MCF 10A (cell line): ENCODE measurements at places on chromosomes 6 and 20. TPM values are rescaled to one million over a fixed set of nuclear protein-coding genes. Genes with fewer than 3 reads are reported as not detected.

DNA sequence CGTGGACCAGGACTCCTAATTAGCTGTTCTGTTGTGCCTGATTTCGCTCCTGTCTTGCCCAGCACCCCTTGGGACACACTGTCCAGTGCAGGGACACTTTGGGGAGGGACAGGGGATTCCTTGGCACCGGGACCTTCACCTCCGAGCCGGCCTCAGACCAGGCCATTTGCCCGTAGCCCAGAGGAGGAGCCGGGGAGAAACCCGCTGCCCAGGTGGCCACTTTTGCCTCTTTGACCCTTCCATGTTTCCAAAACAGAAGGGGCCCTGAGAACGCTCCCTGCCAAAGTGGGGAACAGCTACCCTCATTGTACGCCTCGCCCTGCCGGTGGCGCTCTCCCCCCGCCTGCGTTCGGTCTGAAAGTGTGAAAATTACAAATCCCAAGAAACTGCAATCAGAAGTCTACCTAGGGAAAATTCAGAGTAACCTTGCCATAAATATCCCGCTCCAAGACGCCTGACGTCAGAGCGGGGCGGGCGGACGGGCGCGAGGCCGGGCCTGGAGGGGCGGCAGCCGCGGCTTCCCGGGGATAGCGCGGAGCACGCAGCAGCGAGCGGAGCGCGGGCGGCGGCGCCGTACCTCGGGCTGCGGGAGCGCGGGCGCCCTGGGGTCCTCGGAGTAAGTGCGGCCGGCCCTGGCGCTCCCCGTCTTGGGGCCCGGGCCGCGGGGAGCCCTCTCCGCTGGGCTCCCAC, at the start of gene DAAM2:
DAAM2 (plus strand) TSS at position 527 of the 690 bp plus-strand sequence. CDS start 63,927 bp downstream, outside the sequence.
- H3K27me3 ChIP-seq: peaks cover 11% of the 10 kb centered on the region
- no peaks in the 10 kb centered on the region for H3K36me3 ChIP-seq
- DNase-seq: peak; percentile 8
- peak within 1 kb of the TSS; percentile 62 for H3K4me3 ChIP-seq

- H3K4me3 ChIP-seq: no peak overlapping the region
- H3K27ac ChIP-seq: no peak overlapping the region
- H3K4me1 ChIP-seq: no peaks in the 10 kb centered on the region
- H3K27me3 ChIP-seq: no peaks in the 10 kb centered on the region
Measured at GRCh38 chr6:46102123-46102522, 27.7 kb upstream of the ENPP4 start.

- no peak overlapping the region for H3K27ac ChIP-seq
- no peaks in the 10 kb centered on the region for H3K4me1 ChIP-seq
- no peaks in the 10 kb centered on the region for H3K27me3 ChIP-seq
- no peak for DNase-seq
Measured at GRCh38 chr6:55265409-55266114, 61.7 kb upstream of the GFRAL start.

The CCHCR1 gene
- 18.4 and 21.4 TPM in 2 replicates for total RNA-seq

The VSX1 gene
- total RNA-seq: not detected in 2 replicates

The ZC2HC1B gene
- total RNA-seq: not detected in 2 replicates
